ENCODE measurements at places on chromosomes 5 and 9.

GRCh38 chr9:4814913-4815312 is 22.2 kb downstream of the RCL1 start:
- no peak for DNase-seq

GRCh38 chr9:98886691-98887229 is 56.9 kb upstream of the COL15A1 start:
- DNase-seq, result no peak

DNA sequence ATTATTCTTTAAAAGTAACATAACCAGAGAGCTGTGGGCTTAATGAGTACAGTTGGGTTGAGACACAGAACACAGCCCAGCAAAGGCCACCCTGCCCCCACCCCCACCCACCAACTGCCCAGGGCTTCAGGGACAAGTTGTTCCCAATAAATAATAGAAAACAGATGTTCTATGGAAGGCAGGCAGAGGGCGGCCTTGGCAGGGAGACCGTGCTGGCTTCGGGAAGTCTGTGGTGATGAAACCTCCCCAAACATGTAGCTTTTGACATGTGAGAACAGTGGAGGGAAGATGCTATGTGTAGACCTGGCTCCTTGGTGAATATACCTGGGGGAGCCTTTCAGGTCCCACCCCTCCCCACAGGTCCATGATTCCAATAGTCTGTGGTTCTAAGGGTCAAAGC is 10.0 kb downstream of the TRAF1 start:
- no peak for DNase-seq

DNA sequence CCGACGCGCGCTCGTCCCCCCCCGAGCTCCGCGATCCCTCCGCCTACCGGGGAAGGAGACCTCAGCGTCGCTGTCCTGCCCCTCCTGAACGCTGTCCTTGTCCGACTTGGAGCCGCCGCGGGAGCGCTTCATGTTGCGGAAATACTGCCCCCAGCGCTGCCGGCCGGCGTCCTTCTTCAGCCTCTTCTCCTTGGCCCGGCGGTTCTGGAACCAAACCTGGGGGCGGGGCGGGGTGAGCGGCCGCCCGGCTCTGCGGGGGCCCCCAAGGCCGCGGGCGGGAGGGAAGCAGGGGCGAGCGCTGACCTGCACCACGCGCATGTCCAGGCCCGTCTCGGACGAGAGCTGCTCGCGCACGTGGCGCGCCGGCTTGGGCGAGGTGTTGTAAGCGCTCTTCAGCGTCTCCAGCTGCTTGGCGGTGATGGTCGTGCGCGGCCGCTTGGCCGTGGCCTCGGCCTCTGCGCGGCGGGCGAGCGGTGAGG is 6.3 kb downstream of the LHX3 start:
- no peak for DNase-seq

DNA sequence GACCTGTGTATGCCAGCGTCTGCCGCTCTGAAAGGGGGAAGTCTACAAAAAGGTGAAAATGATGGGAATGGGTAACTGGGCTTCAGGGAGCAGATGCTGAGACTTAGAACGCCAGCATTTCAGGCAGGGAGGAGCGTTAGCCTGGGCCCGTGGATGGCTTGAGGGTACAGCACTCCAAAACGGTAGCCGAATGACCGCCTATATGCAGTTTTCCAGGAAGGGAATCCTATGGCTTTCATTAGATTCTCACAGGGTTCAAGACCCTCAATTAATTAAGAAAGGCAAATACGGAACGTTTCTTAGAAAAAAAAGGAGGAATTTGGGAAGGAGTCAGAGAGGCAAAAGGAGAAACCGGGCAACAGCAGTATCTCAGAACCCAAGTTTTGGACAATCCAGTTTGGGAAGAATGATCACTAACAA is 639 bp downstream of the AMACR start:
- DNase-seq, result no peak

- DNase-seq, result no peak
These were observed 23.7 kb upstream of the OTULINL start for GRCh38 chr5:14557791-14558415.

GRCh38 chr9:117733465-117733864 is 29.3 kb downstream of the TLR4 start:
- no peak for DNase-seq

- no peak for DNase-seq
These were observed at the start of gene C5 for GRCh38 chr9:121050128-121050988. Gene C5, minus strand, starts transcription at chr9:121050275. Its CDS starts 29 bp downstream, at chr9:121050246.

DNA sequence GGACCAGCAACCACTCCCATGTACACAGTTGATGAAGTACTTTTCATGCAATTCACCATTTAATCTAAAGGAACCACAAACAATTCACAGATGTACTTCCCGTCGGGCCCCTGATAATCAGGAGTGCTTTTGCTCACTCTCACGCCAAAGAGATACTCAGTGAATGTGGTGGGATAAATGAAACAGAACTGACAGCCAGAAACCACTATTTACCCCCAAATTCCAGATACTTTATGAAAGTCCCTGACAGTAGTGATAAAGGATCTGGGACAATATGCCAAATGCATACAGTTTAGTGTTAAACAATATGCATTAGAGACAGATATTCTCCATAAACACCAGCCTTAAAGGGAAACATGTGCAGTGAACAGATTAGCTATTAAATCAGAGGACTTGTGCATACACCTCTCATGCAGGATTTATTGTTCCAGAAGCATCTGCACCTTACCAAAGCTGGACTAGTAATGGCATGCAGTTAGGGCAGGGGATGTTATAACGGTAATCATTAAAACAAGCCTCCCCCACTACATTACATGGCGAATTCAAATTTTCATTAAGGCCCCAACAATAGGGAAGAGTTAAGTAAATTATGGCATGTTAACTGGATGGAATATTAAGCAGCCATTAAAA is 74.0 kb upstream of the SLC25A51 start:
- DNase-seq, result no peak

DNA sequence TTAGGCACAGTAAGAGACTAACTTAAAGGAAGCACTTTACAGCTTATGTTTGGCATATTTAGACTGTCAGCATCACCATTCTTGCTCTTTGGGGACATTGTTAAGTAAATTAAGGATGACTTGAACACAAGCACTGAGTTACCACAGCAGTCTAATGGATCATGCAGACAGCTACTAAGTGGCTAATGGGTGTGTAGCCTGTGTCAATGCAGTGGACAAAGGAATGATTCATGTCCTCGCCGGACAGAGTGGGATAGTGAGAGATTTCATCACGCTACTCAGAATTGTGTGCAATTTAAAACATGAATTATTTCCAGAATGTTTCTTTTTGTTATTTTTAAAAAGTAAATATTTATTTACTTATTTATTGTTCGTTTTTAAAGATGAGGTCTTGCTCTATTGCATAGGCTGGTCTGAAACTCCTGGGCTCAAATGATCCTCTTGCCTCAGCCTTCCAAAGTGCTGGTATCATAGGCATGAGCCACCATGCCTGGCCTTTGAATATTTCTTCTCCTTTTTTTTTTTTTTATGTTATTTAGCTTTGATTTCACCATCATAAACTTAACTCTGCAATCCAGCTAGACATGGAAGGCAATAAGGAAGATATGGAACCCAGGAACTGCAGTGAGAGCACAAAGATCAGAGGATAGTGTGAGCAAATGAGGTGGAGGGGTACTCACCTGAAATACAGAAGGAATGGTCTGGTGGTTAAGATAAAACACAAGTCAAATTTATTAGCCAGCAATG is 53.0 kb upstream of the KLF4 start:
- DNase-seq, result no peak

- no peak for DNase-seq
These were observed 87.7 kb downstream of the GALNT10 start for GRCh38 chr5:154278186-154278585.

GRCh38 chr9:99000476-99001395 is 57.0 kb downstream of the COL15A1 start:
- DNase-seq, result peak; percentile 32

DNA sequence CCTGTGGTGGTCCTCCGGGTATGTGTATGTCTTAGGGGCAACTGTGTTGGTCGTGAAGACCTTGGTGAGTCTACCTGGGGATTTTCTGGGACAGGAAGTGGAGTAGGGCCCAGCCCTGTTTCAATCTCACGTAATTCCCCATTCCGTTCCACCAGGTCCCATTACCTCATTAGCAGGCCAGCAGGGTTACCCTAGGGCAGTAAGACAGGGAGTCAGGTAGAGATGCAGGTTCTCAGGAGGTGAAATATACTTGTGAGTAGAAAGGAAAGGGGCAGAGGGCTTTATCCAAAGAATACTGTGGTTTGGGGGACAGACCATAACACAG is 56.5 kb downstream of the MACROH2A1 start:
- no peak for DNase-seq

GRCh38 chr5:17157916-17158529 is 59.4 kb upstream of the BASP1 start:
- no peak for DNase-seq

DNA sequence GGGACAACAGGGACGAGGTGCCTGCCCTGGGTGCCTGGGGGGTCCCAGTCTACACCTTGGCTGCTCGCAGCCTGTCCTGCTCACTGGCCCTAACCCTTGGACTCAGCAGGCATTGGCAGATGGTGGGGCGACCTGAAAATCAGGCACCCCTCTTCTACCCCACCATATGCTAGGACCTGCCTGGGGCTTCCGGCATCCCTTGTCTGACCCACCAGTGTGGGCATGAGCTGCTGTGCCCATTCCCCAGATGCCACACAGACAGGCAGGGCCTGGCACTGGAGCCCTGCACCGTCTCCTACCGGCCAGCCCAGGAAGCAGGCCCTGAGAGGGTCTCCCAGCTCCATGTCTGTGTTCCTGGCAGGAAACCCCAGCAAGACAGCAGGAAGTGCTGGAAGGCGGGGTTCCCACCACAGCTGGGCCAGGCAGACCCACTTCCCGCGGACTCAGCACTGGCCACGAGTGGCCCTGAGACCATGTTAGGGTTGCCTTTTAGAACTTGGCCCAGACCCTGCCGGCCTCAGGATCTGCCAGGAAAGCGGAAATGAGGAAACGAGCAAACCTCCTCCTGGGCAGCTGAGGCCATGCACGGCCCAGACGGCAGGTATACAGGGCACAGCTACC is 3.1 kb downstream of the NINJ1 start:
- DNase-seq, result no peak

- DNase-seq, result no peak
These were observed 219.1 kb upstream of the PCSK5 start for GRCh38 chr9:75671354-75671753.

- no peak for DNase-seq
These were observed 118.2 kb downstream of the GALNT10 start for GRCh38 chr5:154308443-154309370.

- DNase-seq, result no peak
These were observed 350.9 kb downstream of the GLIS3 start for GRCh38 chr9:3948826-3949556.
